Nasal cavity respiratory epithelium epithelial cell of viscerocranial mucosa (primary cell): ENCODE measurements at places on chromosomes 7 and 10. TPM values are rescaled to one million over a fixed set of nuclear protein-coding genes. Genes with fewer than 3 reads are reported as not detected.

Gene HOXA6
- total RNA-seq, result not detected in 2 replicates

Gene ERLIN1
- total RNA-seq, result 83.9 and 89.9 TPM in 2 replicates

Gene HOXA1
- total RNA-seq, result 0.07 and 0.68 TPM in 2 replicates

Gene ANKRD30A
- total RNA-seq, result not detected in 2 replicates

Gene A1CF
- total RNA-seq, result not detected in 2 replicates

Gene FFAR4
- total RNA-seq, result not detected in 2 replicates

Gene STYXL1
- total RNA-seq, result 53.7 and 81.3 TPM in 2 replicates
